ENCODE measurements at places on chromosomes 4 and X.

- no peak for DNase-seq
Measured at GRCh38 chrX:72141372-72142004, 9.8 kb upstream of the RTL5 start.

DNA sequence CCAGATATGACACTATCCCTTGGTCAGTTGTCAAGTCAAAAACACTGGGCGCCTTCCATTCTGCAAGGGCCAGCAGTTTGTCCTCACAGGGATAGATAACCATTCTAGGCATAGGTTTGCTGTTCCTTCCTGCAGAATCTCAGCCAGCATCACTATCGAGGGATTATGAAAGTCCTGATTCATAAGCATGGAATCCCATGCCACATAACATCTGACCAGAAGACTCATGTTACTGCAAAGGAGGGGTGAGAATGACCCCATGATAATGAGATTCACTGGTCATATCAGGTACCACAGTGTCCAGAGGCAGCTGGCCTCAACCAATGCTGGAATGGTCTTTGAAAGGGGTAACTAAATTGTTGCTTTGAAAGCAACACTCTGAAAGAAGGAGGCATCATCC, 84.7 kb downstream of the OTC start:
- no peak for DNase-seq

- peak; percentile 0 for DNase-seq
Measured at GRCh38 chrX:105975382-105975781, 63.1 kb downstream of the SERPINA7 start.

DNA sequence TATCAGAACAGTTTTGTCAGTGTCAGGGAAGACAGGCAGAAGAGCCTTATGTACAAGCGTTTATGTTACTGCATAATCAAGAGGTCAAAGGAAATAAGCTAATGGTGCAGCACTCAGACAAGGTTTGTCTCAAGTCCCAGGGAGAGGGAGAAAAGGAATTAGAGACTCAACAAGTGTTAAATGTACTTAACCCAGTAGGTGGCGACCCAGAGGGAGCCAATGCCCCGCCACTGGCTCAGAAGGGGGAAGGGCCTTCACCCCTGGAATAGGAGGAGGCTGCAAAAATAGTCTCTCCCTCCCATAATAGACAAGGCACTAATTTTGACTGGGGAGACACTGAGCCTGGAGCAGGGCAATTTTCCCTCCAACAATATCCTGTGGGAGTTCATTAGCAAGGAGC, 14.1 kb upstream of the PAPSS1 start:
- DNase-seq, result no peak

GRCh38 chr4:110183643-110184042, 14.8 kb downstream of the ELOVL6 start:
- DNase-seq, result no peak

DNA sequence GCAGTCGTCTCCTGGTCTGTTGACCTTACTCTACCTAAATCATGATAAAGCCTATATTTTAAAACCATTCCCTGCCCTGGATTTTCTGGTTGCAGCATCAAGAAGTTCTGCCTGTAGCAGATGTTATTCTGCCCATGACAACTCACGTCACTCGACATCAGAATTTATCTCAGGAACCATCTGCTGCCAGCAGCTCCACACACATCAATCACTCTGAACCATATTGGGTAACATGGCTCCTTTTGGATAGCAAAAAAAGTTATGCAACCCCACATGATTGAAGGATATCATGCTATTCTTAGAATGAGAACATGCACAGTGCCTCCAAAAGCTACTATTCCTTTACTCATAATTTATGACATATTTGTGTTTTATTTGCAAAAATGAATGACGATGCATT, 341.4 kb downstream of the DHRSX start:
- DNase-seq, result no peak

- peak; percentile 4 for DNase-seq
Measured at GRCh38 chr4:187302457-187303150, 578.9 kb upstream of the FAT1 start.

GRCh38 chr4:80219301-80220025, 22.2 kb downstream of the PRDM8 start:
- DNase-seq, result no peak

DNA sequence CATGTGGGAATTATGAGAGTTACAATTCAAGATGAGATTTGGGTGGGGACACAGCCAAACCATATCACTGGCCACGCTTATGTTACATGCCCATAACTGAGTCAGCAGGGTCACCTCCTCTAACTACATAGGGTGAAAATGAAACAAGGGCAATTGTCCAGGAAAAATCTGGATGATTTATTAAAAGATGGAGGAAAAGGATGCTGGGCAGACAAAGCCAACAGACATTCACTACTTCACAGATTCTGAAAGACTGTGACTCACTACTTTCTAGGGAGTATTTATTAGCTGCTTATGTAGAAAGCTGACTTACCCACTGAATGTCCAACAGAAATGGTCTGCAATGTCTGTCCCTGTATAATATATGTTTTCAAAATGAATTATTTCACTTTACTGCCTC, 72.4 kb downstream of the APBB2 start:
- DNase-seq, result no peak

DNA sequence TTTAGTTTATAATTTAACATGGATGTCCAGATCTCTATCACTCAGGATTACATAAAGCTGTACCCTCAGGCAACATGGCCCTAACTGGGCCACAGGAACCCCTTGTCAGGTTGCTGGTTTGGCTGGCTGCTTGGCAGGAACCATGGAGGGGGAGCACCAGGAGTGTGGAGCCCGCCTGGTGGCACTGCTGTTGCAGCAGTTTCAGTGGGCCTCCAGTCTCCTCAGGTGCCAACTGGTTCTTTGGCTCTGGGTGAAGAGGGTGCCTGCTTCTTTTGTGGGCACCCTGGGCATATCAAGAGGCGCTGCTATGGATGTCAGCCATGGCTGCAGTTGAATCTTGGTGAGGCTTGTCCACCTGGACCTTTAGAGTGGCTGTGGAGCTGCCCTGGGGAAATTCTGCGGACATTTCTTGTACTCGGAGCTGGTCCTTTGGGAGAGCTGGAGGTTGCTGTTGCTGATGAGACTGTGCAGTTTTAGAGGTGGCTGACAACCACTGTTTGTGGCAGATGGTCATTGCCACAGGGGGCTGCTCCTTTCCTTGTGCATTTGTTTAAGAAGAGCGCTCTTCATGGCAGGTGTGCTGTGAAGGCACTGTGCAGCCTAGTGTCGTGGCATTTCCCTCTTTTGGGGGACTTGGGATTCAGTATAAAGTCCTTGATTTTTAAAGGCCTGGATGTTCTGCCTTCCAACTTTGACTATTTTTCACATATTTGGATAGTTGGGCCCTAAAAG, 10.3 kb upstream of the SMIM14 start:
- peak; percentile 72 for DNase-seq

DNA sequence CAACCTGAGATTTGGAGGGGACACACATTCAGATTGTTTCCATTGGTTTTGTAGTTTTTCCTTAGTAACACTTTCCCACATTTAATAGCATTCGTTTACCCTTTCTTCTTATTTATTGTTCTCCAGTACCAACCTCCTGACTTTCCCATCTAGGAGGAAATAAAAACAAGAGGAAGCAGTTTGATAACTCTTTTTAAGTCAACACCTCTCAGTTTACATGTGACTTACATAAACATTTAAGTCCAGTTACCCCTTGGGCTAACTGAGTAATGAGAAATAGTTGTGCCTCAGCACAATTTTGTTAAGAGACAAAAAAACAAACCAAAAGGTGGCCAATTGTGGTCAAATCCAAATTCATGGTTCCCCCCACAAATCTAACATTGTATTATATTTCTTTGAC, 34.8 kb downstream of the PHOX2B start:
- no peak for DNase-seq

GRCh38 chrX:120446498-120446897, 22.6 kb downstream of the LAMP2 start:
- peak; percentile 3 for DNase-seq

- no peak for DNase-seq
Measured at GRCh38 chr4:145881576-145881975, 57.0 kb downstream of the ZNF827 start.

- DNase-seq, result no peak
Measured at GRCh38 chrX:44228621-44229020, 114.9 kb downstream of the EFHC2 start.

DNA sequence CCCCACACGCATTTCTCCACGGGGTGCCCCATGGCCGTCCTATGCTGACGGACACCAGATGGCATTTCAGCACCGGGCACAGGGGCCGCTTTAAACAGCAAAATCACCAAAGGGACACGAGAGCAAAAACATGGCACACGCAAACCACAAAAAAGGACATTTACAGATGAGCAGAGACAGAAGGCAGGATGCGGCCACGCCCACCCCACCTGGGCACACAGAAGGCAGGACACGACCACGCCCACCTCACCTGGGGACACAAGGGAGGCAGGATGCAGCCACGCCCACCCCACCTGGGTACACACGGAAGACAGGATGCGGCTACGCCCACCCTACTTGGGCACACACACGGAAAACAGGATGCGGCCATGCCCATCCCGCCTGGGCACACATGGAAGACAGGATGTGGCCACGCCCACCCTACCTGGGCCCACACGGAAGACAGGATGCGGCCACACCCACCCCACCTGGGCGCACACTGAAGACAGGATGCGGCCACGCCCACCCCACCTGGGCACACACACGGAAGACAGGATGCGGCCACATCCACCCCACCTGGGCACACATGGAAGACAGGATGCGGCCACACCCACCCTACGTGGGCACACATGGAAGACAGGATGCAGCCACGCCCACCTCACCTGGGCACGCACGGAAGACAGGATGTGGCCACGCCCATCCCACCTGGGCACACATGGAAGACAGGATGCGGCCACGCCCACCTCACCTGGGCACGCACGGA, 69.1 kb downstream of the FAM53A start:
- no peak for DNase-seq

- no peak for DNase-seq
Measured at GRCh38 chr4:61896634-61897033, 696.5 kb downstream of the ADGRL3 start.

GRCh38 chr4:44150091-44150576, 298.5 kb downstream of the KCTD8 start:
- DNase-seq, result no peak

- peak; percentile 21 for DNase-seq
Measured at GRCh38 chrX:15853586-15854079, 980 bp downstream of the AP1S2 start.

DNA sequence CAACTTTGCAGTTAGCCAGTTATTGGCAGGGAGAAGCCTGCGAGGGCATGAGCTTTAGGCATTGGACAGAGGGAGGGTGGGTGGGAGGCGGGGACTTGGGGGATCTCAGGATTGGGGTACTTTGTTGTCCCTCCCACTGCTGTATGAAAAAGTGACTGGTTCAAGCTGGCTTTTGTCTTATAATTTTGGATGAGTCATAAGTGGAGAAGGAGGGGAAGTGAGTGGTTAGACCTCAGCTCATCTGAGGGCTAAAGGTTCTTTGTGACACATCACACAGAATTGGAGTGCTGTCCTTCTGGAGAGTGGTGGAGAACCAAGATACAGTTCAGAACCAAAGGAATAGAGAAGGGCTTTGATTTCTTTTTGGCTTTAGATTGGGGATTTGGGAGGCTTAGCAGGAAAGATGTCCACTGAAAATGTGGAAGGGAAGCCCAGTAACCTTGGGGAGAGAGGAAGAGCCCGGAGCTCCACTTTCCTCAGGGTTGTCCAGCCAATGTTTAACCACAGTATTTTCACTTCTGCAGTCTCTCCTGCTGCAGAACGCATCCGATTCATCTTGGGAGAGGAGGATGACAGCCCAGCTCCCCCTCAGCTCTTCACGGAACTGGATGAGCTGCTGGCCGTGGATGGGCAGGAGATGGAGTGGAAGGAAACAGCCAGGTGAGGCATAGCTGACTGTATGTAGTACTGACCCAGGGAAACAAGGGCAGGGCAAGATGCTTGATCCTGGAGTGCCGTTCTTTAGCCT, at the start of gene SLC4A4:
TSS of gene SLC4A4 (plus strand) at position 175 of the 748 bp plus-strand sequence.
- DNase-seq, result no peak

DNA sequence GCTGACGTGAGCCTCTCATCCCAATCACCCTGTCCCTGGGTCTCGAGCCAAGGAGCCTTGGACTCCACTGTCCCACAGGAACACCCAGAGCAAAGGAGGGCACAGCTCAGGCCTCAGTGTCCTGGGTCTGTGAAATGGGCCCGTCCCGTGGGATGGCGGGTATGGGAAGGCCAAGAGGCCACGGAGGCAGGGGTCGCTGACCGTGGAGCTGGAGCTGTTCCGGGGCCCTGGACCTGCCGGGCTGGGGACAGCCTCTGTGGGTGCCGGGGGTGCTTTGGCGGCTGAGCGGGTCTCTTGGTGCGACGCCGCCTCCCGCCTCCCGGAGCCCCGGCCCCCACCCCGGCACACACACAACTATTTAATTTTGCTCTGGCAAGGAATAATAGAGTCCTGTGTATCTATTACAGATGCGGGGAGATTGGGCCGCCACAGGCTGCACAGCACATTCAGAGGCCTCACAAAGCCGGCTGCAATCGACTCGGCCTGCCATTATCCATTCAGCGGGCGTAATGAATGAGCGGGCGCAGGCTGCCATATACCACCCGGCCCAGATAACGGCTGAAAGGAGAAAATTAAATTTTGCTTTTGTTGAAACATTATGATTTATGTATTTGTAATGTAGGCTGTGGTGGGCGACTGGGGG, 83.9 kb upstream of the NKX1-1 start:
- no peak for DNase-seq

GRCh38 chr4:182540496-182540895, 297.3 kb downstream of the TENM3 start:
- no peak for DNase-seq

DNA sequence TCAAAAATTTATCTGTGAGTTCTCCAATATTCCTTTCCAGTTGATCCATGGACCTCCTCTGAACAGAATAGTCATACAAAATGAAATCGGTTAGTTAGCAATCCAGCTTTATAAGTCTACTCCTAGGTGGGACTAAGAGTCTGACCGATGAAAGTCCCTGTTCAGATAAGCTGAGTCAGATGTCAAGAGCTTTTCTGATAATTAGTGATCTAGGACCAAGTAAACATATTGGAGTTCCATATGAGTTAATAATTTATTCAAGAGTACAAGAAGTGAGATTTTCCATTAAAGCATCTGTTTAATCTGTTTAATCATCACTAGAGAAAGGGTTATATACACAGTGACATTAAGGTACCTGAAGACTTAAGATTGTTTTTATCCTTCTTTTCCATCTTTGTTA, 74.7 kb downstream of the UGT8 start:
- DNase-seq, result no peak

DNA sequence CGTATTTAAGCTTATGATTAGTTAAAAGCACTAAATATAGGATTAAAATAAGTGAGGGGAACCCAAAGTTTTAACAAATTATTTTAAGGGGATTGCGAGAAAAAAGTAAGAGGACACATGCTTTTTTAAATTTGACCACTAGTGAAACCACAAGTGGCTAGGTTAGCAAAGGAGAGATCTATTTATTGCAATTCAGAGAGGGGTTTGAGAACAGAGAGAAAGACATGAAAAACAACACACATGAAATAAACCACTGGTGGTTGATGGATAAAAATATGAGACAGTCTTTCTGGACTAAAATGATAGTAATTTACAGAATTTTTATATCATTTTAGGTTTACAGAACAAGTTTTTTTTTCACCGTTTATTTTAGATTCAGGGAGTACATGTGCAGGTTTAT, 11.8 kb downstream of the SLC25A14 start:
- no peak for DNase-seq

All from cerebellar cortex (tissue), 1 donor.